ENCODE measurements at places on chromosomes 4 and X.
A peak's percentile ranks its signal among the peaks of the same experiment; 100 is the strongest.

GRCh38 chrX:30153175-30153880, 62.0 kb upstream of the MAGEB2 start:
- H3K4me3 ChIP-seq = no peak overlapping the region
- no peaks in the 10 kb centered on the region for H3K4me1 ChIP-seq
- H3K27me3 ChIP-seq = no peaks in the 10 kb centered on the region
- H3K36me3 ChIP-seq = no peaks in the 10 kb centered on the region

DNA sequence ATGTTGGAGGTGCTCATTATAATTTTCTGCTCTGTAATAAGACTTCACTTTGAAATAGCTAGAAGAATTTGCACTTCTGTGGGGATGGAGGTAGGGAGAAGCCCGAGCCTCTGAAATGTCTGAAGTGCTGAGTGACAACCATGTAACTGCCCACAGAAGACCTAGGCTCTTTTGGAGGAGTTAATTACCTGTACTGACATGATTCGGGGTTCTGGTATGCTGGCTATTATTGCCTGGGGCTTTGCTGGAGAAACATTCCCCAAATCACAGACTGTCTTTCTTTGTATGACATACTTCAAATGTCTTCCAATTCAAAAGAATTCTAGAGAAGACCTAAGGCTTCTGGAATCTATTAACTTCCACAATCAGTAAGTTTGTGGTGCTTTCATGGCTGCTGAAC, 211.2 kb upstream of the POF1B start:
- no peaks in the 10 kb centered on the region for H3K36me3 ChIP-seq
- H3K27ac ChIP-seq = no peak overlapping the region
- no peaks in the 10 kb centered on the region for H3K4me1 ChIP-seq
- H3K4me3 ChIP-seq = no peak overlapping the region

DNA sequence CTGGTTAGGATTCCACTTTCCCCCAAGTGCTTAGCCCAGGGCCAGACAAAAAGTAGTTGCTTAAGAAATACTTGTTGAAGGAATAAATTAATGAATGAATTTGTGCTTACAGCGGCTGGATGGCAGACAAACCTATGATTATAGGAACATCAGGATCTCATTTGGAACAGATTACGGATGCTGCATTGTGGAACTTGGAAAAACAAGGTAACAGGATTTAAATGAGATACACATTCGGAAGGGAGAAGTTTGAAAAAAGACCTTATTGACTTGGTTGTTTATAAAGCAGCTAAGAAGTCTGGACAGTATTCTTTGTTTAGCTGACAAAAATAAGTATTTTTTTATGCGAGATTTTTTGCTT, 572 bp downstream of the EXOSC9 start:
- H3K4me3 ChIP-seq = peak overlapping the region; percentile 85
- H3K4me1 ChIP-seq = peaks cover 51% of the 10 kb centered on the region
- peaks cover 32% of the 10 kb centered on the region for H3K36me3 ChIP-seq
- peaks cover 4% of the 10 kb centered on the region for H3K27me3 ChIP-seq
- peak overlapping the region; percentile 96 for H3K27ac ChIP-seq

- no peaks in the 10 kb centered on the region for H3K36me3 ChIP-seq
- H3K4me3 ChIP-seq = no peak overlapping the region
- no peak overlapping the region for H3K27ac ChIP-seq
- H3K27me3 ChIP-seq = no peaks in the 10 kb centered on the region
Observed at GRCh38 chr4:58560736-58561135, 1450.6 kb upstream of the IGFBP7 start.

DNA sequence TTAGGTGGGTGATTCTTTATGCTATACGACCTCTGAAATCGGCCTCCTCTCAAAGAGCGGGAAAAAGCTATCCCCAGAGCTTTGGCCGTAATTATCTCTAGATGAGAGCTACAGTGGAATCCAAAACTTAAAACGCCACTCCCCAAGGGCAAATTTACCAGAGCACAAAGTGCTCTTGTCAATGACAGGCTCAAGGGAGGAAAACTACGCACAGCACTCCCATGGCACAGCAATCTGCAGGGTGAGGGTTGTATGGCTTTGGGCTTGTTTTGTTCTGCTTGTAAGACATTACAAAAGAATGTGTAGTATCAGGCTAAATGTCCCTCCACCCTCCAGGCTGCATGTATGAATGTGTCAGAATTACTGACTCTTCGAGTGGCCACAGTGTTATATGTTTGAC, 44.0 kb downstream of the ARHGEF6 start:
- no peak for DNase-seq
- peaks cover 43% of the 10 kb centered on the region for H3K36me3 ChIP-seq
- no peak overlapping the region for H3K4me3 ChIP-seq
- H3K27me3 ChIP-seq = no peaks in the 10 kb centered on the region

GRCh38 chr4:176193126-176193525, 2.3 kb downstream of the SPATA4 start:
- peaks cover 3% of the 10 kb centered on the region for H3K36me3 ChIP-seq
- no peak overlapping the region for H3K27ac ChIP-seq
- H3K4me1 ChIP-seq = peaks cover 20% of the 10 kb centered on the region
- H3K27me3 ChIP-seq = peaks cover 11% of the 10 kb centered on the region
- DNase-seq = no peak
